Natural killer cell (primary cell): ENCODE measurements at places on chromosomes 7 and 10. TPM values are rescaled to one million over a fixed set of nuclear protein-coding genes. Genes with fewer than 3 reads are reported as not detected.

The KLLN gene
- total RNA-seq, result 0.73 TPM

The SHH gene
- not detected for total RNA-seq

DNA sequence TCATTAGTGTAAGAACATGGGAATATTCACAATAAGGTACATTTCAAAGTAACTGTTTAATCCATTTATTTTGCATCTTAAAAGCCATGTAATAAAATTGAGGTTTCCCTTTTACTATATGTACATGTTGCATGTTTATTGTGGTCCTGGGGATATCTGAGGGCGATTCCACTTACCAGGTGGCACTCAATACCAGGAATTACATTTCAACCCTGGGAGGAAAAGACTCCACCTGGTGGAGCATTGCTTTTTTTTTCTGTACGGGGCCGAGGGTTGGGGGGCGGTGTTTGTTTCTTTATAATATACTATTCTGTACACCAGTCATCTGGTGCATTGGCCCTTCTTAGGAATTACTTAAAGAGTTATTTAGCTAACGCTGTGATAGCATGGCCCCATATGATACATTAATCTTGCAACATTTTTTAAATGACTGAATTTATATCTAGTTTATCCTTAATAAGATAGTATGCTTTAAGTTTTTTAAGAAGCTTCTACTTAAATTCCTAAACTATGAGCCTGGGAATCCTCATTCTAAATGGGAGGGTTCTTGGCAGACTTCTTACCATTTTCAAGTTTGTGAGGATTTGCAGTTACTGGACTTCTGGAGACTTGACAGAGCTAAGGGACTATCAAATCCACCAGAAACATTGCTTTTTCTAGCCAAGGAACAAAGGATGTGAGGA, 7.2 kb upstream of the HGF start:
- no peak for DNase-seq

DNA sequence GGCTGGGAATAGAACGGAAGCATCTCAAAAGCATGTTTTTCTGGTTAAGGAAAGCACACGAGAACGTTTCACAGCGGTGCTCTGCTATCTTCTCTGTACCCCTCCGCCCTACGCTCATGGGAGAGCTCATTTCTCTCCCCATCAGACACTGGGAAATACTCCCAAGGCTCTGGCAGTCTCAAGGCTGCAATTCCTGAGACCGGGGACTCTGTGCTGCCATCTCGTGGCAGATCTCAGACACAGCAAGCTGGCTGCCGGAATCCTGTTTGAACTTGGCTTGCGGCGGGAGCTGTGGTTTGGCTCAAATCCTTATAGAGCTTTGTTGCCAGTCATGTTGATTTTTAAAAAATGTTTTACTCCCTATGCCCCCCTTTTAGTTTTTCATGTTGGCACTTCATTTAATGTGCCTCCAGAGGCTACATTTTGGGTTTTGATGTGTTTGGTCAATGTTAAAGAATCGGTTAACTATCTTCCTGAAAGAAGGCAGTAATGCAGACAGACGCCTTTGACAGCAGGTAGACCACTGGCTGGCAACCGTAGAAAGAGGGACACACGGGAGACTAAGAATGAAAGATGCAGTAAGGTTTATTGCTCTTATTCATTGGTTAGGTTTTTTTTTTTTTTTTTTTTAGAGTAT, 27.6 kb downstream of the BMPER start:
- DNase-seq, result peak; percentile 76

GRCh38 chr10:85490431-85490830, 876.2 kb downstream of the GRID1 start:
- no peak for DNase-seq

DNA sequence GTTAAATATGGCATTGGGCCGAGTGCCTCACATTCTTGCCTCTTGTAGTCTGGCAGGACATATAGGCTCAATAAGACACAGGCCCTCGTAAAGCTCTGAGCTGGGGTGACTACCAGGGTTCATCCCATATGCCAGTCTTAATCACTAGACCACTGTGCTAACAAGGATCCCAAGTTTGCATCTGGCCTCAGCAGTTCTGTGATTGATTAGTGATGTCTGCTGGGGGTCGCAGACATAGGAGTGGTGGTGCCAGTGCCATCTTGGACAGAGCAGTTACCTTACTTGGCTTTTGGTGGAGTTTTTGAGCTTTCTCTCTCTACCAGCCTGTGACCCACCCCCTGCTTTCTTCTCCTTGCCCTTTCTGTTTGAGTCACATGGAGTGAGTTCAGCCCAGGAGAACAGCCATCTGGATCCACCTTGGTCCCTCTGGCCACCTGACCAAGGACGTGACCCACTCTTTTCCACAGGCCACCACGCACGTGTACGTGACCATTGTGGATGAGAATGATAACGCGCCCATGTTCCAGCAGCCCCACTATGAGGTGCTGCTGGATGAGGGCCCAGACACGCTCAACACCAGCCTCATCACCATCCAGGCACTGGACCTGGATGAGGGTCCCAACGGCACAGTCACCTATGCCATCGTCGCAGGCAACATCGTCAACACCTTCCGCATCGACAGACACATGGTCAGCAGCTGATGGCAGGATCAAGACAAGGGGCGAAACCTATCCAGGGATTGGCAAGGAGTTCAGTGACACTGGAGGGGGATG, 4.1 kb upstream of the VSIR start:
- DNase-seq, result no peak

GRCh38 chr7:29229066-29229465, 34.5 kb downstream of the CHN2 start:
- DNase-seq, result no peak
